ENCODE measurements at places on chromosomes 16 and 17.
A peak's percentile ranks its signal among the peaks of the same experiment; 100 is the strongest.

DNA sequence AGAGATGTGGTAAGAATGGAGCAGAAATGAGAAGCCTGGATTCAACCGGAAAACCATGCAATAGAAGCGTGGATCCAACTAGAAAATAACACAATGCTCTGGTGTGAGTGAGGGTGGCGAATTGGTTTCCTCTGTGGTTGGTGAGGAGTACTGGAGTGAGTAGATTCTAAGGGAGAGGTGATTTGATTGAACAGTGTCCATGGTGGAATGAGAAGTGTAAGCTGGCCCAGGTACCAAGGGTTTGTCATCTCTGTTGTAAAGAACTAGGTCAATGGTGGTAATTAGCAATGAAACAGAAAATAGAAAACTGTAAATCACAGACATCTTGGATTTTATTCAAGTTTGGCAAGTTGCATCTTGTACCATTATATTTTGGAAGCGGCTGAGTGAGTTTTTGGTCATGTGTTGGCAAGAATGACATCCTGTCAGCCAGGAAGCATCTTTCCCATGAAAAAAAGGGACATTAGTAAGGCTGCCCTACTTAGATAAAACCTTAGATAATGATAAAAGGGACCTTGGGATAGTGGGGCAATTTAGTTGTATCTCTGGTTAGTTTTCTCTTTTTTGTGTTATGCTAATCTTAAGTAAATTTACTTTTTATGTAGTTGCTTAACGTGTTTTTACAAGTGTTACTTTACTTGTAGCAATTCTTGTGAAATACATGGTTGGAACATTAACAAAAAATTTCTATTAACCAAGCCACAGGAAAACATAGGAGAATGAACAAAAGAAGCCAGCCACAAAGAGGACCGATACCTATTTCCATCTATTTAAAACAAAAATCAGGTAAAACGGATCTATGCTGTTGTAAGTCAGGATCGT lies 20.9 kb downstream of the HSD17B2 start:
- DNase-seq, result no peak

- no peak for DNase-seq
Measured at GRCh38 chr16:88739977-88740726, 33.8 kb downstream of the CTU2 start.

DNA sequence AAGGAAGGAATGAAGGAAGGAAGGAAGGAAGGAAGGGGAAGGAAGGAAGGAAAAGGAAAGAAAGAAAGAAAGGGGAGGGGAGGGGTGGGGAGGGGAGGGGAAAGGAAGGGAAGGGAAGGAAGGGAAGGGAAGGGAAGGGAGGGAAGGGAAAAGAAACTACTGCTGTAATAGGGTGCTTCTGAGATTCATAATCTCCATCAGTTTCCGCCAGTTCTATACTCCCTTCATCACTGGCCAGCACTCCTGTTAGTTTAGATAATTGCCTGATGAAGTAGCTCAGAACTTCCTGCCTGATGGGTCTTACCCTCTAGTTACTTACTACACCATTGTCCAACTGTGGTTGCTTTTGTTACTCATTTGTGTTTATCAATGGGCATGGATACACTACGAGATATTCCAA lies 2.0 kb upstream of the KRTAP9-6 start:
- no peak for DNase-seq

- DNase-seq, result no peak
Measured at GRCh38 chr16:63188086-63188771, 1152.0 kb upstream of the CDH8 start.

DNA sequence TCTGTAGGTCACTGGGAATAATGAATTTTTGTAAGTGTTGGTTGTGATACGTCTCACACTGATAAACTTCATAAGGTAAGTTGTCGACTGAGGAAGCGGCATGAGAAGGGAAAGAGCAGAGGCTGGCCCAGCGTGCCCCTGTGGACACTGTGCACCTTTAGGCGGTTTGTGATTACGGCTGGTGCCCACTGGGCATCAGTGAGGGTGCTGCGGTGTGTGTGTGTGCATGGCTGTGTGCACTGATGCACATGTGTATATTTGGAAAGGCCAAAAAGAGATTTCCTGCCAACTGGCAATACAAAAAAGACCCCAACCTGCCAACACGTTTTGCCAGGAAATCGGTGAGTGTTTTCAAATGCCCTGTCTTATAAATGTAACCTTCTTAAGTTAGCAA lies 11.9 kb downstream of the IRF8 start:
- DNase-seq, result no peak

DNA sequence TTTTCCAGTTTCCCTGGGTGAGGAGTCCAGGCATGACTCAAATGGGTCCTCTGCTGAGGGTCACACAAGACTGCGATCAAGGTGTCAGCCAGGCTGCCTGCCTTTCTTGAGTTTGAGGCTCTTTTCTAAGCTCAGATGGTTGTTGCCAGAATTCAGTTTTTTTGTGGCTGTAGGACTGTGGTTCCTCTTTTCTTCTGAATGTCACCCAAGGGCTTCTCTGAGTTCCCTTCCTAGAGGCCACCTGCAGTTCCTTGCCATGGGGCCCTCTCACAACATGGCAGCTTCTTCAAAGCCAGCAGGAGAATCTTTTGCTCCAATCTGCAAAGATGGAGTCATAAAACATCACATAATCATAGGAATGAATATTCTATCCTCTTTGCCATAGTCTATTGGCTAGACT lies 17.5 kb downstream of the LIMD2 start:
- DNase-seq, result no peak

GRCh38 chr17:55167024-55167725 lies 97.6 kb upstream of the HLF start:
- DNase-seq, result no peak

GRCh38 chr16:8798535-8799157 lies 1.0 kb downstream of the PMM2 start:
- no peak for DNase-seq

- DNase-seq, result no peak
Measured at GRCh38 chr16:11913425-11914079, 2.2 kb downstream of the GSPT1 start.

GRCh38 chr16:69397821-69398521 lies 12.2 kb upstream of the TERF2 start:
- peak; percentile 13 for DNase-seq

GRCh38 chr16:49700251-49701064 lies 155.5 kb downstream of the ZNF423 start:
- DNase-seq, result no peak

DNA sequence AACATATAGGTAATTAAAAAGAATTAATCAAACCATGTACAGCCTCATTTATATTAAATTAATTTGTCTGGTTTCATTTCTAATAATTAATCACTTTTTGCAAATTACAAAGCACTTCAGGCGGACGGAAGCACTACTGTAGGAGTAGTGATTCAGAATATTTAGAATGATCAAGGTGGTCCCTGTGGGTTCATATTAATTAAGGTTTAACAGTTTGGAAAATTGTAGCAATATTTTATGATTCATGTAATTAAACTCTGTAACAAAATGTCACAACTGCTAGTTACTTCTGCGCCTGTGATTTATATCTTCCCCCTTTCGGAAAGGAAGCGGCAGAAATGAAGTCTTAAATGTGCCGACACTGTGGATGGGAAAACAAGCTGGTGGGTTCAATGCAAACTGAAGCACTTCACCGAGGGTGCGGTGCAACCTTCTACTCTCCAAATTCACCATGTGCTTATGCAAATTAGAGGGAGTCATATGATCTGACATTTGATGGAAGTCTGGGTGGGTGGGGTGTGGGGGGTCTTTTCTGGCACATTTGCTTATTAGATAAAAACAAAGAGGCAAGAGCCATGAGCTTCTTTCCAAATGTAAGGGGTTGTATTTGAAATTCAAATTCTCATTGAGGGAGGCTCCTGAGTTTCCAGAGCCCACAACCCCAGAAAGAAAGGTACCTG lies 679.4 kb downstream of the TOX3 start:
- DNase-seq, result no peak

- no peak for DNase-seq
Measured at GRCh38 chr16:11142261-11142630, 113.8 kb downstream of the SOCS1 start.

- no peak for DNase-seq
Measured at GRCh38 chr16:17397499-17397891, 73.3 kb downstream of the XYLT1 start.

- no peak for DNase-seq
Measured at GRCh38 chr17:68599091-68599490, 2.1 kb downstream of the FAM20A start.

DNA sequence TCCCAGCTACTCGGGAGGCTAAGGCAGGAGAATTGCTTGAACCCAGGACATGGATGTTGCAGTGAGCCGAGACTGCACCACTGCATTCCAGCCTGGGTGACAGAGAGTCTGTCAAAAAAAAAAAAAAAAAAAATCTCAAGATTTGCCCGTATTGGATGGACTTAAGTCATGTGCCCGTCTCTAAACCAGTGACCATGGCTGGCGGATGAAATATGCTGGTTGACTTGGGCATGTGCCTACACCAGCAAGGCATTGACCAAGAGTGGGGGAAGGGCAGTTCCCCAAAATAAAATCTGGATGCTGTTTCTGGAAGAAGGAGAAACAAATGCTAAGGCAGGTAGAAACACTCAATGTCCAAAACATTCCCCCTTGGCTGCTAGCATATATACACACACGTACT lies 21.5 kb upstream of the COL1A1 start:
- DNase-seq, result no peak

DNA sequence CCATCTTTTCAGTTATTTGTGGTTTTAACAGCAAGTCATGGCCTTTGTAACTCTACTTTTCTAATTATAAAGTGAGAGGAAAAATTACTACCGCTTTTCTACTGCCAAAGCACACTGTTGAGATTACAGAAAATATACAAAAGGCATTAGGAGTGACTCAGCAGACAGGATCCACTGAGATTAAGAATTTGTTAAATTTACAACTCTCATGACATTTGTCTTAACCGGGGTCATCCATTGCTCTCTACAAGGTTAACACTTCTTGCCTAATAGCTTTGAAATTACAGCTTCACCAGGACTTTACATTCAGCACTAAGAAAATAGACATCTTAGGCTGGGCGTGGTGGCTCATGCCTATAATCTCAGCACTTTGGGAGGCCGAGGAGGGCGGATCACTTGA lies 93.4 kb downstream of the SSH2 start:
- no peak for DNase-seq

GRCh38 chr17:83177611-83178532 lies 98.5 kb downstream of the METRNL start:
- DNase-seq, result no peak

DNA sequence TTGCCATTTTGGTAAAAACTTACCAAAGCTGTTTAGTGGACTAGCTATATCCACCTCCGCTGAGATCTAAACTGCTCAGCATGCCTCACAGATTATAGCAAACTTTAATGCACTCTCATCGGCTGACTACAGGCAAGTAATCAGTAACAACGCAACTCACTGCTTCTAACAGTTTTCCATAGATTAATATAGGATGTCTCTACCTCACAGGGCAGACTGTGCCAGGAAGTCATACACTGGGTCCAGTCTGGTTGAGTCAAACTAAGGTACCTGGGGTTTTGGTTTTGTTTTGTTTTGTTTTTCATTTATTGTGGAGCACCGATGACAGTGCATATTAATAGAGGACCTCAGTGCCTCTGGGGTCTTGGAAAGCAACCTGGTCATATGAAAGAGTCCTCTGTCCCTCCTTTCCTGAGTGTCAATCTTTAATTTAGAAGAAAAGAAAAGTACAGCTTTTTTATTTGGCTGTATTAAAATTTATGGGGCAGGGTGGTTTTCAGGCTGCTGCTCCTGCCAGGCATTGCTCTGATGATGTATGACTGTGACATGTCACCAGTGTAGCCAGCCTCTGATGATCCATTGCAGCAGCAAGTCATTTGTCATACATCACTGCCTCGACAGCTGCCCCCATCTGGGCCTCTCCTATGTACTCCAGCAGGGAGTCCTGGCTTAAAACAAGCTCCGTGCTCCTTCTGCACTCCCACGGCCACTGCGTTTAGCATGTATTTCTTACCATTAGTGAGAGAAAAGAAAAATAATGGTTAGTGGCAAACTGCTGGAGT lies 854.1 kb downstream of the KCNJ2 start:
- peak; percentile 67 for DNase-seq

DNA sequence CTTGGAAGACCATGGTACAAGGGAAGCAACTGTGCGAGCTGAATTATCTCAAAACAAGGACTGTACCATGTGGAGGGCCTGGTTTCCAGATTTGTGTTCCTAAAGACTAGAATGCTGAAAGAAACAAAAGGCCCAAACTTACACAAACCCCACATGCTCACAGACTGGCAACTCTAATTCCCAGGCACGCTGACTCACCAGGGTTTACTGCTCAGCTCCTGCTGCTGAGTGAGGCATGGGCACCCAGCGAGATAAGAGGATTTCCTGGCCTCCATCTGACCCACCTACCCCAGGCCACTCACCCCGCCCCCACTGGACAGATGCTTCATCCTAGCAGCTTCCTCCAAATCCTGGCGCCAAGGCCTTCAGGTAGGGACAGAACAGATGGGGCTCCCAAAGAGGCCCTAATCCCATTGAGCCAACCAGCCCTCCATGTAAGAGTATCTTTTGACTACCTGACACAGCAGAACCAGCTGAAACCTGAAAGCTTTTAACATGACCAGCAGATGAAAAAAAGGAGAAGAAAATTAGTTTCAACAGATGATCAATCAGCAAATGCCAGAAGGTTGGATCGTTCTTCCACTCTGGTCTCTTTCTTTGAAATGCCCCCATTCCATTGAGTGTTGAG lies 33.9 kb downstream of the DCUN1D3 start:
- no peak for DNase-seq

GRCh38 chr17:65918916-65919315 lies 273.0 kb downstream of the CEP112 start:
- DNase-seq, result no peak

DNA sequence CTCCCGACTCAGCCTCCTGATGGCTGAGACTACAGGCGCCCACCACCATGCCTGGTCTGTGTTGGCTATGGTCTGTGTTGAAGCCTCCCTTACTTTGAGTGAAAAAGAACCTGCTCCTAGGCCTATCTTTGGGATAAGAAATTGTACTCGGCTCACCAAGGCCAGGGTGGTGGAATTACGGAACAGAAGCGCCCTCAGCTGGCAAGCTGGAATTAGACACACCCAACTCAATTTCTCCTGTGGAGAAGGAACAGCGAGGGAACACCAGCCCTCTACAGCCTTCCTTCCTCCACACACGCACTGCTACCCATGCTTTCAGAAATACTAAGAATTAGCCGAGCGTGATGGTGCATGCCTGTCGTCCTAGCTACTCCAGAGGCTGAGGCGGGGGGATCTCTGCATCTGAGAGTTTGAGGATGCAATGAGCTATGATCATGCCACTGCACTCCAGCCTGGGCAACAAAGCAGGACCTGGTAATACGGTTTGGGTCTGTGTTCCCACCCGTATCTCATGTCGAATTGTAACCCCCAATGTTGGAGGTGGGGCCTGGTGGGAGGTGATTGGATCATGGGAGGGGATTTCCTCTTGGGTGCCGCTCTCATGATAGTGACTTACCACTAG lies 40.1 kb upstream of the RBBP6 start:
- DNase-seq, result no peak

GRCh38 chr17:33266116-33266515 lies 27.0 kb downstream of the ASIC2 start:
- DNase-seq, result no peak

GRCh38 chr16:28237754-28238357 lies 26.1 kb upstream of the XPO6 start:
- no peak for DNase-seq

DNA sequence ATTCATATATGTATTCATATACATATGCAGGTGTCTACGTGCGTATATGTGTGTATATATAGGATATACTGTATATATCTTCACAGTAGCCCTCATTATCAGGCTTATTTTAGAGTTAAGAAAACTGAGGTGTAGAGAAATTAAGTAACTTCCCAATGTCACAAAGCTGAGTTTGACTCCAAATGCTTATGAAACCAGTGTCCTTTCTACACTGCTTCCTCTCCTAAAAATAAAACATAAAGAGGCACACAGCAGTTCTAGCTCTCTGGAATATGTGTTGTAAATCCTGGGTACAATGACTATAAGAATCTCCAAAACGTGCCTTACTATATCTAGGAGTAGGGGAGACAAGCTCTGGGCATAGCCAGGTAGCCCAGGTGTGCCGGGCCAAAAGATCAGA lies 40.0 kb upstream of the CCL1 start:
- DNase-seq, result no peak
